ENCODE measurements at places on chromosomes 2 and 18. TPM values are rescaled to one million over a fixed set of nuclear protein-coding genes. Genes with fewer than 3 reads are reported as not detected.

The MROH2A gene
- total RNA-seq: not detected

The UNC80 gene
- total RNA-seq: not detected

The CTDP1 gene
- total RNA-seq: 35.1 TPM

The TMEM169 gene
- total RNA-seq: 2.1 TPM

The DGKD gene
- total RNA-seq: 59.1 TPM

The CFC1 gene
- not detected for total RNA-seq

The GALNT13 gene
- not detected for total RNA-seq

The NT5C1B gene
- not detected for total RNA-seq

The CD302 gene
- 0.34 TPM for total RNA-seq

The REG1B gene
- total RNA-seq: not detected

The ALPG gene
- not detected for total RNA-seq

The GPR39 gene
- not detected for total RNA-seq

The IL36A gene
- 0.32 TPM for total RNA-seq

The ICOS gene
- total RNA-seq: 63.1 TPM

The C18orf54 gene
- total RNA-seq: 11.7 TPM

The PRPF40A gene
- total RNA-seq: 140 TPM

The DARS1 gene
- total RNA-seq: 109 TPM

The VWC2L gene
- not detected for total RNA-seq

The COQ10B gene
- total RNA-seq: 30.4 TPM

The TAF4B gene
- total RNA-seq: 9.4 TPM

The KCNIP3 gene
- total RNA-seq: not detected

The HOXD13 gene
- not detected for total RNA-seq

The KIF5C gene
- total RNA-seq: 18.3 TPM

The LYPD6B gene
- total RNA-seq: not detected

The IRS1 gene
- total RNA-seq: 6.3 TPM

The NDUFV2 gene
- total RNA-seq: 224 TPM

The TTC21B gene
- total RNA-seq: 20.4 TPM

The SOX11 gene
- not detected for total RNA-seq

The RFTN2 gene
- not detected for total RNA-seq

The CIDEA gene
- total RNA-seq: not detected

The CCT4 gene
- total RNA-seq: 178 TPM

The CREG2 gene
- 0.24 TPM for total RNA-seq

The CAPN14 gene
- 0.68 TPM for total RNA-seq

The CDH7 gene
- total RNA-seq: not detected

The PJVK gene
- total RNA-seq: 1.0 TPM

The CAVIN2 gene
- not detected for total RNA-seq

The PLEK gene
- total RNA-seq: 3.9 TPM

The NOSTRIN gene
- not detected for total RNA-seq

The CKAP2L gene
- 38.4 TPM for total RNA-seq
